ENCODE measurements at places on chromosomes 3 and 15. TPM values are rescaled to one million over a fixed set of nuclear protein-coding genes. Genes with fewer than 3 reads are reported as not detected.

P2RY14 gene
- 48.8 TPM for polyA plus RNA-seq

SRGAP3 gene
- polyA plus RNA-seq = 2.3 TPM

DZIP3 gene
- polyA plus RNA-seq = 21.6 TPM

SERINC4 gene
- 1.8 TPM for polyA plus RNA-seq

MELTF gene
- polyA plus RNA-seq = not detected

BNC1 gene
- not detected for polyA plus RNA-seq

NRG4 gene
- polyA plus RNA-seq = not detected
